Central memory CD4-positive, alpha-beta T cell (primary cell): ENCODE measurements at places on chromosomes 16 and 17.

- no peak for DNase-seq
Observed at GRCh38 chr17:10116267-10116666, 82.1 kb downstream of the GAS7 start.

- no peak for DNase-seq
Observed at GRCh38 chr16:30663820-30664219, 5.6 kb downstream of the FBRS start.

- DNase-seq, result no peak
Observed at GRCh38 chr17:63341276-63341675, 104.8 kb downstream of the CYB561 start.

DNA sequence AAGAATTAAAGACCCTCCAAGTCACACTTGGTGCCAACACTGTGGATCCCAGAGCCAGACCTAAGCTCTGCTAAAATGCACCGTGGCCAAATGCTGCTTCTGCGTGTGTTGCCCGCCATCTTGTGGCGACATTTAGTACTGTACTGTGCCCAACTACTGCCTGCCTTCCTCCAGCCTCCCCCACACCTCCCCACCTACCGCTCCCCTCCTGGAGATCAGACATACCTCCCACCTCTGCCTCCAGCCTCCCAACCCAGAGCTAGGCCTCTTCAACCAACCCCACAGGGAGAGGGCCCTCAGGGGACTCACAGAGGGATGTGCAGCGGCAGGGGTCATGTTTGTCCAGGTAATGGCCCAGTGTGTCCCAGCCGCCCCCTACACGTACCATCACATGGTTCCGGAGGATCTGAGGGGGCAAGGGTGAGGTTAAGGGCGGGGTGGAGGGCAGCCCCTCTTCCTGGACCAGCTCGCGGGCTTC, 5.5 kb downstream of the GAS2L2 start:
- peak; percentile 69 for DNase-seq

DNA sequence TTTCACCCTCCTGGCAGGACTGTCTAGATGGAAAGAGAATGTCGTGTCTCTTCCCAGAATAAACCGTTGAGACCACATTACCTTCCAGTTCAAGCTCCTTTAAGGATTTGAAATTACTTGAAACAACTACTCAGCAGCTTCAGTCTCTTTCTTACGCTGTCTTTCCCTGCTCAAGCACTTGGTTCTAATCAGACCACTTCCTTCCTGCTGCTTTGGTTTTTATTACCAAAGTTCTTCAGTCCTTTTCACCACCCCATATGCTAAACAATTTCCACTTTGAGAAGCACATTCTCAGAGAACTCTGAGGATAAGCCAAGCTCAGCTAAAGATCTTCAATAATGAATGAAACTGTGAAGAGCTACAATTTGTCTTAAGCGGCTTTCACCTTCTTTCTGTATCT, 105.4 kb downstream of the STX8 start:
- DNase-seq, result peak; percentile 33

DNA sequence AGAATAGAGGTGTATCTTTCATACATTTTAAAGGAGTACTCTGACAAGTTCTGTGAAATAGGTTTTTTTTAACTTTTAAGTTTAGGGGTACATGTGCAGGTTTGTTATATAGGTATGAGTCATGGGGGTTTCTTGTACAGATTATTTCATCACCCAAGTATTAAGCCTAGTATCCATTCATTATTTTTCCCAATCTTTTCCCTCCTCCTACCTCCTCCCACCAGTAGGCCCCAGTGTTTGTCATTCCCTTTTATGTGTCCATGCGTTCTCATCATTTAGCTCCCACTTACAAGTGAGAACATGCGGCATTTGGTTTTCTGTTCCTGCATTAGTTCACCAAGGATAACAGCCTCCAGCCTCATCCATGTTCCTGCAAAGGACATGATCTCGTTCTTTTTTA, 175.5 kb downstream of the CYB561 start:
- no peak for DNase-seq
